Adrenal gland (tissue), 19 donors: ENCODE measurements at places on chromosomes 2 and 18.
A peak's percentile ranks its signal among the peaks of the same experiment; 100 is the strongest.

DNA sequence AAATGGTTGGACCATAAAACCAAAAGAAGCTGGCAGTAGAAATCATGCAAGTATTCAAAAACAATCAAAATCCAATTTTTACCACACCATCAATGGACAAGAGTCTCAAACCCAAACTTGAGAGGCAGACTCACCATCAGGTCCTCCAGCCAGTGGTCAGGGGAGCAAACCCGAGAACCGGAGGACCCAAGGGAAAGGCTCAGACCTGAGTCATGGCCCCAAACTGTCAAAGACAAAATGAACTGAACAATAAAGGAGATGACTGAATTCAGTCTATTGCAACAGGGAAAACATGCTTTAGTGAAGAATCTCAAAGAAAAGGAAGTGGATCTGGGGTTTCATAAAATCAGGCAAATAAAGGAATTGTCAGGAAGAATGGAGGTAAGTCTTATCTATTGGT lies 150.7 kb upstream of the MGAT5 start:
- no peak for DNase-seq

DNA sequence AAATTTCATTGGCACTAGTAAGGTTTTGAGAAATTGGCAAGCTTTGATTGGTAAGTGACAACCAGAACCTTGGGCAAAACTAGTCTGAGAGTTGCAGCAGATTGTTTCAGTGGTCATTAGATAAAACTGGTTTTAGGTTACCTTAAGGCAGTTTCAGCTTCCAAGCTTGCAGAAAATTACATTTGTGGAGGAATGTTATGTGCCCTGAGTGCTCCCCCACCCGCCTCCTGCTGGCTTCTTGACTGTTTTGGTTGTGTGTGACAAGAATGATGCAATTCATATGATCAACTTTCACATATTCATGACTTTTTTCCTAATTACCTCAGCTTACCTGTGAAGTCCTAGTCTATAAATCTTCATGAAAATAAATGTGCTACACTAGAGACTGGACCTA lies 599.5 kb upstream of the ZNF804A start:
- DNase-seq, result no peak

- no peak for DNase-seq
Measured at GRCh38 chr2:8849327-8849726, 11.9 kb upstream of the KIDINS220 start.

DNA sequence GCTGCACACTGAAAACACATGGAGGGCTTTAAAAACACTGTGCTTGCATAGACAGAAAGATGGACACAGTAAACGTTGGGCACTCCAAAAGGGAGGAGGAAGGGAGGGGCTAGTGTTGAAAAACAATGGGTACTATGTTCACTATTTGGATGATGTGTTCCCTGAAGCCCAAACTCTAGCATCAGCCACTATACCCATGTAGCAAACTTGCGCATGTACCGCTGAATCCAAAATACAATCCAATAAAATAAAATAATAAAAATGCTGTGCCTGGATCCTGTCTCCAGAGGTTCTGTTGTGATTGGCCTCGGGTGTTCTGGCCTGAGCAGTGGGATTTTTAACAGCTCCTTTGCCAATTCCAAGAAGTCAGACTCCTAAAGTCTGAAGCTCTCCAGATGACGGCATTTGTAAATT lies 166.0 kb downstream of the TMEM182 start:
- no peak for DNase-seq

DNA sequence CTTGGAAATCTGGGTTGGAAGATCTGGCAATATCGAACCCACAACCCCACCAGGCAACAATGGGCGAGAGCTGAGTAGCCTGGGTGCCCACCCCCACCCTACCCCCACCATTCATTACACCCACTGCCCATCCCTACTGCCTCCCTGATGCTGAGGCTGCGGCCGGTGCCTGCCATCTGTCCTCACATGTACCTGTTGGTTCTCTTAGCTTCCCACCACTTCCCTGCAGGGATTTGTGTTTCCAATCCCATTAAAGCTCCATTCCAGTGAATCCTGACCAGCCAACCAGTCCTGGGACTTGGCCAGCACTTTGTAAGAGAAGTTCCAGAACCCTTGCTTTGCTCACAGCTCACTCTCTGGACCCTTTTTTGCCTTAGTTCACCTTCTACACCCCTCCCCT lies 163.0 kb upstream of the SH3BP4 start:
- no peak for DNase-seq

- no peak for DNase-seq
Measured at GRCh38 chr18:55296115-55296514, 291.9 kb downstream of the TCF4 start.

GRCh38 chr18:59559528-59559927 lies 137.7 kb downstream of the CCBE1 start:
- DNase-seq, result peak; percentile 36

DNA sequence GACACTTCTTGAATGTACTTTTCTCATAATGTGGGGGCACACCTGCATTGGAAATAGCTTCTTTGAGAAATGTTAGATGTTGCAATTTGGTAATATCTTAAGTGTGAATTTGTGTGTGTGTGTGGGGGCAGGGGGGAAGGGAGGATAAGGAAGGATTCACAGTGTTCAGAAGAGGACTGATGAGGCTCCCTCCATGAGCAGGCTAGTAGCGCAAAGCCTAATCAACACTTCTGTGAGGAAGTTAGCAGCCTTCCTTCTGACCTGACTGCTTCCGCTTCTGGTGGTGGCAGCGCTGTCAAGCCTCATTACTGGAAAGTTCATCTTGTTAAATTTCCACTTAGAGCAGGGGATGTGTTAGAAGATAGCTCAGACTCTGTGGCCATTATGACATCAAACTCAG lies 295.4 kb upstream of the SPRED2 start:
- no peak for DNase-seq

- no peak for DNase-seq
Measured at GRCh38 chr2:162063281-162063680, 10.7 kb downstream of the DPP4 start.

DNA sequence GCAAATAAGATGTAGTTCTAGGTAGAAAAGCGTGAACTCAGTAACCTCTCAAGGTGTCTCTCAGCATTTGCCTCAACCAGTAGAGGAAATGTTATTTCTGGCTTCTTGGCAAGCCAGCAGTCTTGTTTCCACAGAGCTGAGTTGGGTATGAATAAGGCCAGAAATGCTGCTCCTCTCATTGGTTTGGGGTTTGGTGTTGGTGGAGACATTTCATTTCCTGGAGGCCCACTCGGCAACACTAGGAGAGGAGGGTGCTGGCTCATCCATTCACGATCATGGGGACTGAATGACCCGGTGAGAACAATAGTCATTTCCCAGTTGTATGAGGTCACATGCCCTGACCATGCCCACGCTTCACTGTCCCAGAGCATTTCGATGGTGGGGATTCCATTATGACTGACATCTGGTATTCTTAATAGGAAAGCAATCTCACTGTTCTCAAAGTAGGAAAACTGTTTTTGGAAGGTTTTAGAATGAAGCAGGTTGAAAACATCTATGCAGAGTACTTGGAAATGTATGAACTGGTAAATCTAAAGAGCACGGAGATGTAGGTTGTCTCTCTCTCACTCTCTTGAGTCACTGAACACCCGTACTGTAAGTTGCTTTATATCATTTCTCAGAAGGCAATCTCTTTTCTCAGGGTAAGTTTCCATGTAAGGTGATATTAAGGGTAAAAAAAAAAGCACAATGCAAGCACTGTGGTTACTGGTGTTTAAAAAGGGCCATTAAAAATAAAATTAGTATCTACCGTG lies 37.1 kb upstream of the CTLA4 start:
- no peak for DNase-seq

- DNase-seq, result no peak
Measured at GRCh38 chr18:60182223-60182622, 190.4 kb downstream of the MC4R start.

DNA sequence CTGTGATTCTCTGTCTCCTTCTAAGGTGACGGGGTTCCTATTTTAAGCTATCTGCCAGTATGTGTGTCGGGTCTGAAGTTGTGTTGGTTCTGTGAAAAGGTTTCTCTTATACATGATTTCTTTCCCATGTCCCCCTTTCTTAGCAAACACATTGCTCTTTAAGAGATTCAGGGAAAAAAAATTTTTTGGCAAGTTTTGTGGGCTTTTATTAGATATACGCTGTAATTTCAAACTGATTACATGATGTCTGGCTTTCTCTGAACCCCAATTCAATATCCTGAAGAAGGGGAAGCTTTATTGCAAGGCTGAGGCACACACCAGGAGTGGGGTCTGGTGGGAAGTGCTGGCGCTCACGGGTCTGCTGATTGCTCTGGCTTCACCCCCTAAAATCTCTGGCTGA lies 210.6 kb downstream of the AGPS start:
- DNase-seq, result no peak

DNA sequence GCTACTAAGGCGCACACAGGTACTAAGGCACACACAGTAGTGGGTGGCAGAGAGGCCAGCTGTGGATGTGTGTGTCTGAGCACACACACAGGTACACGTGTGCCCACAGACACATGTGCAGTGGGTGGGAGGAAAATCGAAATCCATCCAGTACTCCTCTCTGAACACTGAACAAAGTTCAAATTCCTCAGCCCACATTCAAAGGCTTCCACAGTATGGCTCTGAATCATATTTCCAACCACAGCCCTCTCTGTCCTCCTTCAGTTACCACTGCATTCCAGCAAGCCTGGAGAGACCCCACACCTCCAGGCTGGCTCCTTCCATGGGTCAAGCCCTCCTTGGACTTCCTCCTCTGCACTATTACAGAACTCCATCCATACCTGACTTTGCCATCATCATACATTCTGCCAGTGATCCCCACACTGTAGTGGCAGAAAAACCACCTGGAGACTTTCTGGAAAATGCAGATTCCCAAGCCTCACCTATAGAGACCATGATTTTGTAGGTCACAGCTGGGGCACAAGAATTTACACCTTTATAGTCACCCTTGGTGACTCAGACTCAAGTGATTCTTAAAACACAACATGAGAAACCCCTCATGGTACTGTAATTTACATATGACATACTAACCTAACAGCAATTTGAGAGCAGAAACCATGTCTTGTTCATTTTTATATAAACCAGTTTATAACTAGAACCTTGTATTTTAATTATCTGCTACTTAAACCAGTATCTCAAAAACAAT lies 31.4 kb downstream of the EPG5 start:
- no peak for DNase-seq

GRCh38 chr18:44838971-44839666 lies 158.4 kb downstream of the SETBP1 start:
- DNase-seq, result peak; percentile 68

- no peak for DNase-seq
Measured at GRCh38 chr18:51630706-51631105, 433.2 kb upstream of the MEX3C start.

GRCh38 chr2:145085612-145086011 lies 565.7 kb upstream of the ZEB2 start:
- no peak for DNase-seq

DNA sequence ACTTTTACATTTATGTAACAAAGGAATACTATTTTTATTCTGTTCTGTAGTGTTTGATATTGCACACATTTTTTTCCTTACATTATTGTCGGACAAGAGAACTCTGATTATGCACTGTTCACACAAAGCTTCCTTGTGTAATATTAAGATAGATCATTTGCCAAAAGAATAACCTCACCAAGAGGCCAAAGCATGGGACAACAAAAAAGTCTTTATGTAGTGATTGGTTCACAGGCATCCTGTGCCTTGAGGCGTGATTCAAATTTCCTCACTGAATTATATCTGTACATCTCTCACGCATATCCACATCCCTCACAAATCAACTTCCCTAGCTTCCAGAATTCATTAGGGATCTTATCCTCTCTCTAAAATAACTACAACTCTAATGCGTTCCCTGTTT lies 642.7 kb downstream of the NR4A2 start:
- DNase-seq, result no peak

- DNase-seq, result no peak
Measured at GRCh38 chr18:72419914-72420313, 124.2 kb downstream of the CBLN2 start.

DNA sequence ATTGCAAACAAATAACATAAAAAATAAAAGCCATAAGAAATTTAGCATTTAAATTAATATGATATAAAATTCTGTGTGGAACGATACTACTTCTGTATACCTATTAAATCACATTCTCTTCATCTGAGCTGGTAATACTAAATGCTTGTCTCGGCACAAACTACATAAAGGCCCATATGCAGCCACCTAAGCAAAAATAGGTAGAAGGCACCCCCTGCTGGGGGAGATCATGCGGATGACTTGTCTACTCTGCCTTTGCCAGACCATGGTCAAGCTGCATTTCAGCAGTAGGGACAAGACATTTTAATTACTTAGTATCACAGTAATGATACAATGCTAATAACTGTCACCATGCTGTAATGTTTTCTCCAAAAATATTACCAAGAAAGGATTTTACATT lies 108.0 kb downstream of the CDH19 start:
- DNase-seq, result peak; percentile 16

GRCh38 chr2:29166242-29167039 lies 51.2 kb downstream of the CLIP4 start:
- no peak for DNase-seq

- no peak for DNase-seq
Measured at GRCh38 chr2:13616059-13616458, 899.3 kb downstream of the TRIB2 start.

DNA sequence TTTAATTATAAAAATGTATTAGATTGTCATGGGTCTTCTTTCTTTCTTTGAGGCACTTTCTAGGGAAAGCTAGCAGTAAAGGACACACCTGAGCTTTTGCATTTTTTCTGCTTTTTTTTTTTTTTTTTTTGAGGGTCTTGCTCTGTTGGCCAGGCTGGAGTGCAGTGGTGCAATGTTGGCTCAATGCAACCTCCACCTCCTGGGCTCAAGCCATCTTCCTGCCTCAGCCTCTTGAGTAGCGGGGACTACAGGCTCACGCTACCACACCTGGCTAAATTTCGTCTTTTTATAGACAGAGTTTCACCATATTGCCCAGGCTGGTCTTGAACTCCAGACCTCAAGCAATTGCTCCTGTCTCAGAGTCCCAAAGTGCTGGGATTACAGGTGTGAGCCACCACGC lies 40.5 kb downstream of the ROCK1 start:
- DNase-seq, result no peak
